Activated CD4-positive, alpha-beta T cell treated with anti-CD3 and anti-CD28 coated beads for 4 hours (primary cell): ENCODE measurements at places on chromosomes 13 and 19.

- DNase-seq: no peak
Observed at GRCh38 chr13:24110011-24110410, 50.5 kb upstream of the SPATA13 start.

GRCh38 chr13:33134213-33134612 lies 118.0 kb downstream of the KL start:
- DNase-seq: no peak

- no peak for DNase-seq
Observed at GRCh38 chr19:46067691-46068090, 26.9 kb upstream of the IGFL4 start.

- DNase-seq: no peak
Observed at GRCh38 chr19:52638601-52639000, 446 bp upstream of the ZNF83 start.

GRCh38 chr13:106372199-106373155 lies 163.0 kb downstream of the EFNB2 start:
- no peak for DNase-seq

GRCh38 chr19:50460161-50460765 lies 16.0 kb upstream of the EMC10 start:
- DNase-seq: no peak

DNA sequence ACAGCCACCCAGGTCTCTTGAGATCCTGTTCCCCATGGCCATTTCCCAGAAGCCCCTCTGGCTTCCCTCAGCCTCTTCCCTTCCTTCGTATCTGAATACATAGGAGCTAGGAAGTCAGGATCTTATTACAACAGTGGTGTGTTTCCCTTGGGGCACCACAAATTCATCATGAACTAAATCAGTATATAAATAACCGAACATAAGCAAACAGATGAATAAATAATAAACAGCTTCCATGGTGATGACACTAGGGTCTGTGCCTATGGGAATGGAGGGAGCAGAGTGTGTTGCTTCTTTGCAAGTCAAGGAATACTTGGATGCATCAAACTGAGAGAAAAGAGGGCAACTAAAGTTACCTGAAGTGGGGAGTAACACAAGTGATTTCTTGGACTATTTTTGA lies 527.6 kb downstream of the LMO7 start:
- DNase-seq: no peak

- no peak for DNase-seq
Observed at GRCh38 chr13:44230736-44231135, 142.9 kb upstream of the SERP2 start.

GRCh38 chr19:29483641-29483920 lies 42.2 kb upstream of the VSTM2B start:
- DNase-seq: no peak

DNA sequence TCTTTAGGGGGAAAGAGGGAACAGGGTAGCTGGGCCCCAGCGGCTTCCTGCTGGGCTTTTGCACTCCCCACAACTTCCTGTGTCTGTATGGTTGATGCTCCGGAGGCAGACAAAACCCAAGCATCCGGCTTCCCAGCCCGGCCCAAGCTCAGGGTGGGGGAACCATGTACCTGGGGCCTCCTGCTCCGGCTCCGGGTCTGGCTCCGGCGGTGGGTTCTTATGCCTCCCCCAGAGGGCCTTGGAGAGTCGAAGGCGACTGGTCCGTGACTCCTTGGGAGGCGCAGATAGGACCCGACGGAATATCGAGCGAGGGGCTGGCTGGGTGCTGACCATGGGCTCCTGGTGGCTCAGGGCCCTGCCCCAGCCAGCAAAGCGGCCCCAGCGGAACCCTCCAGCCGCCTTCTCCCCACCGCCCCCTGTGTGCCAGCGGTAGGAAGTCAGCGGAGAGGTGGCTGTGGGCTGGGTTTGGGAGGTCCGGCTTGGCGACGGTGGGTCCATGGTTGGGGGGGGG lies 428 bp downstream of the RASAL3 start:
- peak; percentile 70 for DNase-seq

DNA sequence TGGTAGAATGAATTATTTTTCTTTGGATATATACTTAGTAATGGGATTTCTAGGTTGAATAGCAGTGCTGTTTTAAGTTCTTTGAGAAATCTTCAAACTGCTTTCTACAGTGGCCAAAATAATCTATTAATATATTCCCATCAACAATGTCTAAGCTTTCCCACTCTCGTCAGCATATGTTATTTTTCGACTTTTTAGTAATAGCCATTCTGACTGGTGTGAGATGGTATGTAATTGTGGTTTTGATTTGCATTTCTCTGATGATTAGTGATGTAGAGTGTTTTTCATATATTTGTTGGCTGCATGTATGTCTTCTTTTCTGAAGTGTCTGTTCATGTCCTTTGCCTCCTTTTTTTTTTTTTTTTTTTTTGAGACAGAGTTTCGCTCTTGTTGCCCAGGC lies 90.2 kb upstream of the CSNK1A1L start:
- no peak for DNase-seq

DNA sequence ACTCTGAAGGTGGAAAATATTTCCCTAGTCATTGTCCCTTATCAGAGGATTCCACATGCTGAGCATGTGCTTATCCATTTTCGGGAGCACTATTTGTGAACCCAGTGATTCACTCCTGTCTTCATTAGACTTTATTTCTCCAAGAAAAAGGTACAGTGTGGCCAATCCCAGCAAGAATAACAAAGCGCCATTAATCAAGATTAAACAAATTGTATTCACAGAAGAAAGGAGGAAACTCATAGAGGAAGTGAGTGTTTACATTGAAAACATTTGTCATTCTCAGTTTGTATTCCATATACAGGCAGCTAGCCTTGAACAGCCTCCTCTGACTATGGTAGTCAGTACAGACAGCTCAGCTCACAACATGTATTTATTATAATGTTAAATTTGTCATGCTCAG lies 1669.9 kb upstream of the SPRY2 start:
- DNase-seq: no peak

- no peak for DNase-seq
Observed at GRCh38 chr19:30780032-30780431, 407.8 kb downstream of the ZNF536 start.

DNA sequence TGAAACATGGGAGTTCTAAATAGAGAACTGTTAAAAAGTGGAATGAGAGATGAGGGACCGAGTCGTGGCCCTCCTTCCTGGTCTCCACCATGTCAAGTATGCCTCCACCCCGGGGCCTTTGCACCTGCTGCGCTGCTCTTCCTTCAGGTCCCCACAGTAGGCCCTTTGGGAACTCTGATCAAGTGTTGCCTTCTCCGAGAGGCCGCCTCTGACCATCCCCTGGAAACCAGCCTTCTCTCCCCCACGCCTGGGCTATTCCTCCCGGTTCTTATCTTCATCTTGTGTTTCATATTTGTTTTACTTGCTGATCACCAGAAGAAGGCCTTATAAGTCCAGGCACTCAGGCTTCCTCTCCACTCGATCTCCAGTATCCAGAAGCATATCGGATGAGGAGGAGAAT lies 40.0 kb downstream of the IRS2 start:
- no peak for DNase-seq

- no peak for DNase-seq
Observed at GRCh38 chr19:29704562-29705558, 10.2 kb downstream of the C19orf12 start.

- DNase-seq: no peak
Observed at GRCh38 chr19:54682306-54682856, 19.6 kb downstream of the LILRB4 start.
